NCI-H1436 (cell line): ENCODE measurements at places on chromosomes 3 and 15.

DNA sequence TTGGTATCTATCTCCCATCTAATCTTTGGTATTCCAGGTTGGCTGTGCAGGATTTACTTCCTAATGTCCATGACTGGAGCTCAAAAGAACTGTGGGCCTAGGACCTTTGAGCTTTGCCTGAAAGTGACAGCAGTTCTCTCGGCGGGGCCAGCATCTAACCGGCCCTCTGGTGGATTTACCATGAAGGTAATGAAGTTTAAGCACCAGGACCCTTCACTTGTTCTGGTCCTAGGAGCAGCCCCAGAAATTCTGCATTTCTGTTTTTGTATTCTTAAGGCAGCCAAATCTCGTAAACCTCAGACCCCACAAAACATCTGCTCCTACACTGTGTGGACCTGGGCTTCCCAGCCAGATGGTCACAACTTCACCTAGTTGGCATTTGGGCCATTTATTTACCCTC, 13.0 kb downstream of the CALML4 start:
- DNase-seq: no peak

GRCh38 chr3:168398371-168399025, 302.8 kb upstream of the GOLIM4 start:
- DNase-seq: no peak

- no peak for DNase-seq
Observed at GRCh38 chr3:123054109-123054778, 12.6 kb upstream of the PDIA5 start.

- DNase-seq: no peak
Observed at GRCh38 chr3:30945291-30945690, 50.8 kb upstream of the GADL1 start.

GRCh38 chr3:118791246-118791645, 243.4 kb downstream of the IGSF11 start:
- DNase-seq: no peak

GRCh38 chr3:194573680-194574437, 59.4 kb downstream of the TMEM44 start:
- peak; percentile 56 for DNase-seq

DNA sequence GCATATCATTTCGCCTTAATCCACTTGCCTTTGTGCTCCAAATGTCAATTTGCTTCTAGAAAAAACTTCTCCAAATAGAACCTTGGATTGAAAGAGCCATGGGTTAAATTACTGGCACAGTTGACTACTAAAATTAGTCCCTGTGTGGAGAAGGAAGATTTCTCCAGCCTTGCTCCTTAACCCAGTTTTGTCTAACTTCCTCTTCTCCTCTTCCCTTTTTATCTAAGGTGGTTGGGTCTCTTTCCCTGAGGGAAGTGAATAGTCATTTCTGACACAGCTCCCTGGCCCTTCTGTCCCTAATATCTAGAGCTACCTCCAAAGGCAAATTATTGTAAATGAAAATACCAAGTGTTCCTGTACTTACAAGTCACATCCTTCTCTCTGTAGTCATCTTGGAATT, 527.9 kb upstream of the TBL1XR1 start:
- no peak for DNase-seq

DNA sequence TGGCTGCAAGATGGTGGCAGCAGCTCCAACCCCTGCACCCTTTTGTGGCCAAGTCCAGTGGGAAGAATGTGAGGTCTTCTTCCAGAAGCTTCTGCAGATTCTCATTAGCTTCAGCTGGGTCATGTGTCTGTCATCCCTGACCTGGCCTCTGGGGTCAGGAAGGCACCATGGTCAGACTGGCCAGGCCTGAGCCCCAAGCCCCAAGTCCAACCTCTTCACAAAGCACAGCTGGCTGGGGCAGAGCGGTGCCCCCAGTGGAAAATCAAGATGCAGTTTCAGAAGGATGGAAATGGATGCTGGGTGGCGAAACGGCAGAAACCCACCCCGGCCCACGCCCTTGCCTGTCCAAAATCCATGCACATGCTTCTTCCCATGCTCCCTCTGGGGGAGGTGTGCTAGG, 15.9 kb upstream of the GATA2 start:
- no peak for DNase-seq

DNA sequence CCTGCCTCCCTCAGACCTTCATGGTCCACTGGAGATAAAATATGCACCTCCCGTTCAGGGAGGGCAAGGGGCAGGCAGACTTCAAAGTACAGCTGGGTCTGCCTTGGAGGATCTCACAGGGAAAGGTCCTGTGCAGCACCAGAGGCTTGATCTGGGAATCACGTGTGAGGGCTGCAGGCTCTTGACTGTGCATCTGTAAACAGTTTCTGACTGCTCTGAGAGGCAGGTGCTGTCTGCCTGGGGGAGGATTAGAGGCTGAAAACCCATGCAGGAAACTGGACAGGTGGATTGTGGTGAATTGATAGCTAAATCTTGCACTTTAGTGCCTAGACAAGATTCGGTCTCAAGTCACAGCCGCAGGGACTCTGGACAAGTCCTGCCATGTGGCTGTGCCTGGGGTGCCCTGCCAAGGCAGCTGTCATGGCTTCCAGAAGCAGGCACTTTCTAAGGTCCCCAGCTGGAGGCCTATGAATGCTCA, 239.3 kb downstream of the EPHB1 start:
- peak; percentile 47 for DNase-seq

DNA sequence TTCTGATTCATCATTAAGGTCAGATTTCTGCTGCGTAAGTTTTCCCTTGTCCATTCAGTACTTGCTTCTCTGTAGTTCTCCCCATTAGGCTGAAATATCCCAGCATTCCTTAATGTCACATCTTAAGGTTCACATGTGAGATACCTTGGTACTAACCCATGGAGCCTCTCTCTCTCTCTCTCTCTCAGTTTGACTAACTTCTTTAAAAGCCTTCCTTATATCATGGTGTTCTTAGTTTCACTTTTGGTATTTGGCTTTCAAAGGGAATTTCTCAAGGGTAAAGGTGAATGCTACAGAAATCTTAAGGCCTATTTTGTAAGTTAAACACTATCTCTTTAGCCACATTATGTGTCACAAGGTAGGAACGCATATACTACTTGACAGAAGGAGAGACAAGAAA, 427.3 kb upstream of the ZNF717 start:
- DNase-seq: no peak

- DNase-seq: no peak
Observed at GRCh38 chr15:68204776-68205557, at the start of gene CALML4. CALML4 (minus strand) TSS chr15:68205332; CDS start chr15:68205247, 85 bp downstream.

- DNase-seq: no peak
Observed at GRCh38 chr3:194231929-194232832, 96.2 kb downstream of the HES1 start.

GRCh38 chr3:127512256-127512655, 78.3 kb downstream of the TPRA1 start:
- DNase-seq: no peak
